NCI-H2081 treated with DMSO at 0.1 percent for 48 hours (cell line): ENCODE measurements at places on chromosomes 5 and 9.

GRCh38 chr9:115378241-115378640 lies 260.3 kb upstream of the TNC start:
- DNase-seq = no peak

DNA sequence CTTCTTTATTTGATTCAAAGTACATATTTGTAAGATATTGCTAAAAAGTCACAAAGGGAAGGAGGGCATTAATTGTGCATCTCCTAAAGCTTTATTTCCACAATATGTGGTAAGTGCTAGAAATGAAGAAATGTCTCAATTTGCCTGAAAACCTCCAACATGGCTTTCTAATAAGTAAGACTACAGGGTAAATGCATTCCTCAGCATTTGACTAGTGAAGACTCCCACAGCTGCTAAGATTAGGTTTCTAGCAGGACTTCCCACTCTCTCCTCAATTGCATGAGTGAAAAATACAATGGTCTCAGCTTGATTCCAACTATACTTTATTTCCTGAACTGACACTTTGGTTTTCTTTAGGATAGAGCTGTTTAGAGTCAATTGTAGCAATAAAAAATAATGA lies 162.1 kb downstream of the ELAVL2 start:
- no peak for DNase-seq

- no peak for DNase-seq
Measured at GRCh38 chr5:141828162-141828561, 50.0 kb downstream of the PCDH1 start.

GRCh38 chr5:1747803-1748085 lies 51.9 kb downstream of the MRPL36 start:
- DNase-seq = no peak

GRCh38 chr5:175718401-175719108 lies 60.7 kb downstream of the HRH2 start:
- no peak for DNase-seq

GRCh38 chr5:72066705-72067107 lies 40.6 kb upstream of the MAP1B start:
- DNase-seq = no peak

DNA sequence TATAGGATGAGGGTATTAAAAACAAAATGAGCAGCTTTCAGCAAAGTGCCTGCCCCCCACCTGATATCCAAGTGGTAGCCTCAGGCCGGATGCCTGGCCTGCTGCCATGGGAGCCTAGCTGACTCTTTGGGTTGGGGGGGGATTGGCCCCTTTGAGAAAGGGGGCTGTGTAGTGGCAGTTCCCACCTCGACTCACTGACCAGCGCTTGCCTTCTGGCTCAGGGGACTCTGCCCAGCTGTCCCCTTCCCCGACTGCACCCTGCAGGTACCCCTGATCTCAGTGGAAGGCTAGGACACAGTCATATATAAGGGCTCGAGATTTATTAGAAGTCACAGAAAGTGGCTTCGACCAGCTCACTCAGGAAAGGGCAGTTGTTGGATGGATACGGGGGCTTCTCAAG lies 1.5 kb upstream of the NEUROG1 start:
- no peak for DNase-seq

DNA sequence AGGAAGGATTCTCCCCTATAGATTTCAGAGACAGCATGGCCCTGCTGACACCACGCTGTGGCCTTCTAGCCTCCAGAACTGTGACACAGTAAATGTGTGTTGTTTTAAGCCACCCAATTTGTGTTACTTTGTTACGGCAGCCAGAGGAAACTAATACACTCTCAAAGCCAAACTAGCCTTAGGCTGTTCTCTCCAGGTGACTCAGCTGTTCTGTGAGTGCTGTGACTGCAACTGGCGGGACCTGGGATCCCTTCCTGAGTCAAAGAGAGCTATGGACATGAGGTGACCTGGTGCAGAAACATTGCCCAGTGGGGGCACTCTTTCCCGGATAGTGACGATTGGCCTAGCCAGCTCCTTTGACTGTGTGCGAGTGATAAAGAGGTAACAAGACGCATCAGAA lies 14.0 kb upstream of the MLANA start:
- DNase-seq = no peak

- DNase-seq = no peak
Measured at GRCh38 chr5:38718771-38719391, 126.9 kb upstream of the OSMR start.

DNA sequence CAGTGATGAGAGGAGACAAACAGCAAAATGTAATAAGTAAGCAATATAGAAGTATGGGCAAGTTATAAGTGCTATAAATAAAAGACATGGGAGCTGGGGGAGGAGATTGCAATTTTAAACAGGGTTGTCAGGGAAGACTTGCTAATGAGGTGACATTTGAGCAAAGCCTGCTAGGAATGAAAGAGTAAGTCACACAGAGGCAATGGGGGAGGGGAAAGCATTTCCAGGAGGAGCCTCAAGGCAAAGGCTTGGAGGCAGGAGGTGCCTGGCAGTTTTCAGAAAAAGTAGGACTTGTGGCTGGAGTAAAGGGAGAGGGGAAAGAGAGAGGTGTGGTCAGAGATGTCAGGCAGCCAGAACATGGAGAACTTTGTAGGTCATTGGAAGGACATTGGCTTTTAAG lies 124.4 kb upstream of the NMUR2 start:
- DNase-seq = no peak

DNA sequence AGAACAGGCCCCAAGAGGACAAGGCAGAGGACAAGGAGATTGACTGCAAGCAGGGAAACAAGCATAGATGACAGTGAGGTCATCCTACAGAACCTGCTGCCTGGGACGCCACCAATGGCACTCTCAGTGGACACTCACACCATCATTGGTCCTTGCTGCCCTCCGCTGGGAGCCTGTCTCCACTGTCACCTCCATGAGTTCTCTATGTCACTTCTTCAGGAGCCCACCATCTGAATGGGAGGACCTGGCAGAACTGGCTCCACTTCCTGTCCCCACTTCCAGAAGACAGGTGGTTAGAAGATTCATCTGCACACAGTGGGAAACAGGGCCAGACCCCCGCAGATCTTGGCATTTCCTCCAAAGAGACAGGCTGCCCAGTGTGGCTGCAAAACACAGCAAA lies 188.9 kb downstream of the HSD17B3 start:
- DNase-seq = no peak

GRCh38 chr9:118418887-118419565 lies 714.8 kb downstream of the TLR4 start:
- DNase-seq = no peak

DNA sequence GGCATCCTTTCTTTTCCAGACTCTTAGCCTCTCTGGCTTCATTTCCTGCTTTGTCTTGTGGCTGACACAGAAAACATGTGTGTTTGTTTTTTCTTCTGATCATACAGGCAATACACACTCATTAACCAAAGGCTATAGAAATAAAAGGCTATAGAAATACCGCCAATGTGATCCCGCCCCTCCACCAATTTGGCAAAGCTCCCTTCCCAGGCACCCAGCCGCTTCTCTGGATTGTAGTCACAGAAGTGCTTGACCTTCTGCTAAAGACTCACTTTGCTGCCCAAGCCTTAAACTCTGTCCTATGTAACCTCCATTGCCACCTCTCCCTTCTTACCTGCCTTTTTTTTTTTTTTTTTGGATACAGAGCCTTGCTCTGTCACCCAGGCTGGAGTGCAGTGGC lies 5.3 kb downstream of the TXNDC15 start:
- DNase-seq = no peak

- DNase-seq = no peak
Measured at GRCh38 chr9:14066032-14066431, 247.9 kb downstream of the NFIB start.

DNA sequence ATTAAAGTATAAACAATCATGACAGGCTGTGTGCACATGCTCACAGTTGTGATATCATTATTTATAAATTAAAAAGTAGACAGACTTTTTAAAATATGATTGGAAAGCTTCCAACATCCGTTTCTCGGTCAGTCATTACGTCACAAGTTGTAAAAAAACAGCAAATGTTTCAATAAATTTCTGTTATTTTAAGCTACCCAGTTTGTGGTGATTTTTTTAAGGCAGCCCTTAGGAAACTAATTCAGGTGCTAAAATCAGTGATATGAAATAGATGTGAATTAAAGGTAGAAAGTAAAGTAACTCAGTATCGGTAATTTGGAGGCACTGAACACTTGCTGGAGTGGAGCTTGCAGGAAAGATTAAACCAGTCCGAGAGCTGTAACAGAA lies 1.2 kb downstream of the CCNH start:
- DNase-seq = no peak

GRCh38 chr9:99474186-99474585 lies 252.1 kb downstream of the SEC61B start:
- DNase-seq = no peak

GRCh38 chr5:107165296-107165695 lies 505.4 kb downstream of the EFNA5 start:
- DNase-seq = no peak
